Iris pigment epithelial cell (primary cell): ENCODE measurements at places on chromosomes 11 and 22.

GRCh38 chr11:65992056-65992455 lies 9.9 kb downstream of the EIF1AD start:
- DNase-seq, result no peak

- DNase-seq, result no peak
These were observed 305.9 kb upstream of the MTNR1B start for GRCh38 chr11:92663539-92663938.

DNA sequence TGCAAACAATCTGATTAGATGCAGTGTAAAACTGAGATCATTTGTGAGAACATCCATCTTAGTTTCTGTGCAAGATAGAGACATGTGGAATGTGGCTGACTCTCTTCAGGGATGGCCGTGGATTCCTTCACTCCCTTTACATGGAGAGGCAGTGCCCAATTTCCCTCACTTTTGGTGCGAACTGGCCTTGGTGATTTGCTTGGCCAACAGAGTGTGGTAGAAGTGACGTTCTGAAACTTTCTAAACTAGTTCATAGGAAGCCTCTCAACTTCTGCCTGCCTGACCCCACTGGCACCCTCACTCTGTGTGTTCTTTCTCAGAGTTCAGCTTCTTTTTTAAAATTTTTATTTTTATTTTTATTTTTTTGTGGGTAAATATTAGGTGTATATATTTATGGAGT lies 9.9 kb upstream of the SYT13 start:
- no peak for DNase-seq

DNA sequence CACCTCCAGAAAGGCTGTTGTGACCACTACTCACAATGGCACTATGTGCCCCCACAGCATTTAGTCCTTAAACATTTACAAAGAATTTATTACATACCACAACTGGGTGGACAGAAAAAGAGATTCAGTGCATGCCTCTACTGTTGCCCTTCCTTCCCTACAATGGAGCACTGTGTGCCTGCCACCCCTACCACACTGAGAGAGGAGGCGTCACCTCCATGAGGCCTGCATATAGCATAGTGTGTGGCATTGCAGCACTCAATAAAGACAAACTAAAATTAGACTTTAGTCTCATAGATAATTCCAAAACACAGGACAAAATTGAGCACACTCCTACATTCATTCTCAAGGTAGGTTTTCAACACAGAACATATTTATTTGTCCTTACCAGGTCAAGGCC lies 25.8 kb downstream of the THAP12 start:
- no peak for DNase-seq

DNA sequence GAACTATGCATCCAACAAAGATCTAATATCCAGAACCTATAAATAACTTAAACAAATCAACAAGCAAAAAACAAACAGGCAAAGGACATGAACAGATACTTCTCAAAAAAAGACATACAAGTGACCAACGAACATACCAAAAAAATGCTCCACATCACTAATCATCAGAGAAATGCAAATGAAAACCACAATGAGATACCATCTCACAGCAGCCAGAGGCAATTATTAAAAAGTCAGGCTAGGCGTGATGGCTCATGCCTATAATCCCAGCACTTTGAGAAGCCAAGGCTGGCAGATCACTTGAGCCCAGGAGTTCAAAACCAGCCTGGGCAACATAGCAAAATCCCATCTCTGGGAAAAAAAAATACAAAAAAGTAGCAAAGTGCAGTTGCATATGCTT lies 10.7 kb downstream of the SAA4 start:
- no peak for DNase-seq

DNA sequence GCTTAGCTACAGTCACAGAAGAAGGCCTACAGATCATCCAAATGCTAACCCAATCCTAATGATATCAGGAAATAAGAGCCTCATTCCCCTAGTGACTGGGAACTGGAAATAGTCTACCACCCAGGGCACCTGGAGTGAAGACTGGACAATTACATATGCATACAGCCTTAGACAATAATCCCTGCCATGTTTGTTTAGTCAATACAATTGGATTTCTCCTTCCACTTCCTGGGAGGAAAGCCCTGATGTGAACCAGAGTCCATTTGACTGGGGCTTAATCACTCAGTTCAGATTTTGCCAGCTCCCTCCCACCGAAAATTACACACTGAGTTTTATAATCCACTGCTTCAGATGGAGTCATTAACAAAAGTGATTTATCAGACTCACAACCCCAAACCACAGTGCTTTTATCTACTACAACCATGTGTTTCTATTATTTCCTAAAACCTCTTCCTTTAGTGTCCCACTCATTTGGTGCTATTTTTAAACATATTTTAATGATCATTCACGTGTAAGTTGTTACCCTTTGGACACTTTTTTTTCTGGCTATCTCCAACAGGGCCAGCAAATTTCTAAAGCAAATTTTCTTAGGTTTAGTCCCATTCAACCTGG lies 29.9 kb downstream of the CWF19L2 start:
- no peak for DNase-seq

DNA sequence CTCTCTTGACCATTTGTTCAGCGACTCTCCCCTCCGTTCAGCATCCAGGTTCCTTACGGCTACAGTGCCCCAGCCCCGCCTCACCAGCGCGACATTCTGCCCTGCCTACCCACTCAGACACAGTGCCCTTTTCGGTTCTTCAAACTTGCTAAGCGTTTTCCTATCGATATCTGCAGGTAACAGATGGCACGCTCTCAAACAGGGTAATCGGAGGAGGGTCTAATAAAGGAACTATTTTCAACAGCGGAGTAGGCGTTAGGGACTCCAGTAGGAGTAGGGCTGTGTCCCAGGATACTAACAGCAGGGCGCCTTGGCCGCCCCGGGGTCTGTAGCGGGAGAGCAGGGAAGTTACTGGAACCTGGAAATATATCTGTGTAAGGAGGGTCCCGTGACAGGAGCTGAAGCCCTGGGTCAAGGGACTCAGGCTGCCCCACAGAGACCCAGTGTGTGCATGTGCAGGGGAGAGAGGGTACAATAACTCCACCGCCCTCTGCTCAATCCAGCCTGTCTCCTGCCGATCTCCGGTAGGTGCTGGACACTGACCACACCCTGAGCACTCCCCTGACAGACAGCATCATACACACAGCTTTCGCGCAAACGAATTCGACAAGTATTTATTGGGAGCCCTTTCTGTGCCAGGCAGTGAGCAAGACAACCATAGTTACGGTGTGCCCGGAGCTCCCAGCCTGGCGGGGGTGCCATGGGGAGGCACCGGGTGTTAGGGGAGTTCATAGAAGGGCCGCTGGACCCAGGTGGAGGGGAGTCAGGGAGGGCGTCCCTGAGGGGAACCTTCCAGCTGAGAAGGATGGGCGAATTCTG lies 2.1 kb downstream of the KLHL35 start:
- DNase-seq, result no peak

- DNase-seq, result no peak
These were observed 1.6 kb upstream of the TSPAN18 start for GRCh38 chr11:44725016-44725685.

DNA sequence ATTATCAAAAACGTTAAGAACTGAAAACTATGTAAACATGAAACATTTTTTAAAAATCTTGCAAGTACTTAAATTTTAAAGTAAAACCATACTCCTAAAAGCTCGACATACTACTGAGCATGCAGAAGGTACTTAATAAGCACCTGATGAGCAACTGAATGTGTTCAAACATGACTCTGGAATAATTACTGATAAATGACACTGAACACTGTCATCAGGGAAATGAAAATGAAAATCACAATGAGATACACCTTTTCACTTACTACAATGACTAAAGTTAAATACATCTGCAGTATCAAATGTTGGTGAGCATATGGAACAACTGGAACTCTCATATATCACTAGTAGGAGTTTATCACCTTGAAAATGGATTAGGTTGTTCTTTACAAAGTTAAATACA lies 65.2 kb downstream of the PICALM start:
- DNase-seq, result no peak

GRCh38 chr22:27063841-27064240 lies 406.5 kb downstream of the MIAT start:
- no peak for DNase-seq

- peak; percentile 43 for DNase-seq
These were observed 5.7 kb downstream of the CDCA5 start for GRCh38 chr11:65078151-65078550.

- DNase-seq, result no peak
These were observed 72.6 kb downstream of the DEPDC5 start for GRCh38 chr22:31826443-31826842.

DNA sequence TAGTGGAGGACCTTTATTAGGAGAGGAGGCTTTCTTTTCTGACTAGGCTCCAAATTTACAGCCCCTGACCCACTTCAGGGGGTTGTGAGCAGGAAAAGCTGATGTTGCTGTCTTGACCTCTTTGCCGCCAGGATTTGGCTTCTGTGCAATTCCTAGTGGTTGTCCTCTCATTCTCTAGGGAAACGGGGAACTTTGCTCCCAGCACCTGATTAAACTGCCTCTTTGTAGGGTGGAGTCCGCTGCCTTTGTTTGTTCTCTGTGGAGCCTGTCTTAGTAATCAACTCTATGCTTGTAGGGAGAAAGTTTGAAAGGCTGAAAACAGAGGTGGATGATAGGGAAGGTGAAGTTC lies 16.3 kb downstream of the CTNND1 start:
- no peak for DNase-seq

DNA sequence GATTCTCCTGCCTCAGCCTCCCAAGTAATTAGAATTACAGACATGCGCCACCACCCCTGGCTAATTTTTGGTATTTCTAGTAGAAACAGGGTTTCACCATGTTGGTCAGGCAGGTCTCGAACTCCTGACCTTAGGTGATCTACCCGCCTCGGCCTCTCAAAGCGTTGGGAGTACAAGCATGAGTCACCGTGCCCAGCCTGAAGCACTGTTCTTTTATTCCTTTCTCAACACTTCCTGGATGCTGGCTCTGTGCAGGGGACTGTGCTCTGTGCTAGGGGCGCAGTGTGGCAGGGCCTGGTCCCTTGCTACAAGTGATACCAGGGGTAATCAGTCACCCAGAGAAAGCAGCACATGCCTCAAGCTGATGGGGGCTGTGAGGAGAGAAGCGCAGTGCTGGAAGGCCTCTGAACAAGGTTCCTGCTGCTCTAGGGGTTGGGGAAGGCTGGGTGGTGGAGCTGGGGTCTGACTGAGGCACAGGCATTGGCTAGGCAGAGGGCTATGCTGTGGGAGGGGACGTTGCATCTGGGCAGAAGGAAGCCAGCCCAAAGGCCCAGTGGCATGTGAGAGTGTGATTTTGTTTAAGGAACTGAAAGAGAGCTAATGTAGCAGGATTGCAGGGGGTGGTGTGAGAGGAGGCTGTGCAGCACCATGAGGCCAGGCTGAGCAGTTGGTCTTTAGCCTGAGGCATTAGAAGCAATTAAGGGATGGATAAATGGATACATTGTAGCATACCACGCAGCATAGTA lies 42.5 kb downstream of the CABIN1 start:
- peak; percentile 46 for DNase-seq

GRCh38 chr11:86047275-86047991 lies 21.5 kb downstream of the PICALM start:
- peak; percentile 68 for DNase-seq

- peak; percentile 69 for DNase-seq
These were observed 10.4 kb downstream of the PDHX start for GRCh38 chr11:34926831-34927132.

- peak; percentile 25 for DNase-seq
These were observed 69.2 kb upstream of the RRM1 start for GRCh38 chr11:4025248-4025966.

DNA sequence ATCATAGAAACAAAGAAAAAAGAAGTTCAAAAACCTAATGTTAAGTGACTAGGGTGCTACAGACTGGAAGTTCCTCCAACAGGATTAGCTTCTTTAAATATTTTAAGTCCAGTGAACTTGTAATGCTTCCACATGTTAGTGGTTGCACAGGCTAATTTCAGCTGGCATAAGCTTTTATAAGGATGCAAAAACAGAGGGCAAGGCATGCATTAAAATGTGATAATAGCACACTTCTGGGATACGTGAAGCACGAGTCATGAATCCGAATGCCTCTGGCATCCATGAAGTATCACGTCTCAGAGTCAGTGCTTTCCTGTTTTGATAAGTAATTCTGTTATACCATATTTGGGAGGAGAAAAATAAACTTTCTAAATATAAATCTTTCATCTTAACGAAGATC lies 106.8 kb downstream of the DCDC1 start:
- peak; percentile 2 for DNase-seq

GRCh38 chr11:132961453-132961852 lies 570.8 kb downstream of the OPCML start:
- DNase-seq, result no peak

DNA sequence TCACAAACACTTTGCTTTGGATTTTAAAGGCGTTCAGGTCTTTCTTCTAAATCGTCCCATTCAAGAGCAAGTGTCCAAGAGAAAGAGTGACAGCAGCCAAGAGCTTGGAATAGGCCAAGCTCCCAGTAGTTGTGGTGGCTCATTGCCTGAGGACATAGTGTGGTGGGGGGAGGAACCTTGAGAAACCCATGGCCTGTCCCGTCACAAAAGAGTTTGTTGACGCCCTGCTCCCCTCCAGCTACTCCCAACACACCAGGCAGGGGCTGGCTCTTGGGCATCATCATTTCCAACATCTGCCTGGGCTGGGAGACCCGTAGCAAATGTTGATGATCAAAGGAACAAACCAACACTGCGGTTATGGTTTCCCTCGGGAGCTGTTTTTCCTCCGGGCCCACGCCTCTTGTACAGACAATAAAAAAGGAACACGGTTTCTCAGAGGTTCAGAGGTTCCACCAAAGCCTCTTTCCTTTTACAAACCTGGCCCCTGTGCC lies 20.8 kb downstream of the FADS3 start:
- no peak for DNase-seq

DNA sequence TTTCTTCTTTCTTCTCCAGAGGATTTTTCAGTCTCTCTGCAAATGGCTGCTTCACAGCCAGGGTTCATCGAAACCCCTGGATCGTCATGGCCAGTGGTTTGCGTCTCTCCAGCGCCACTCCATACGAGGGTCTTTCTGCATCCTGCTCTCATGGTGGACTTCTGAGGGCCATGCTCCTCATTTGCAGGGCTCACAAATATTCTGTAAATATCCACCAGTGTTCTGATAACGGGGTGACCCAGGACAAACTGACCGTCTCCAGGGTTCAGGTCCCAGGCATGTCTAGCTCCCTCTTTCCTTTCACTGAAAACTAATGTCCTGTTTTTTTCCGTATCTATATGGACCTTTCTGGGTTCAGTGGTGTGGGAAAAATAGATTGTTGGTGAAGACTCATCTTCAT lies 15.7 kb upstream of the VPREB1 start:
- DNase-seq, result no peak

DNA sequence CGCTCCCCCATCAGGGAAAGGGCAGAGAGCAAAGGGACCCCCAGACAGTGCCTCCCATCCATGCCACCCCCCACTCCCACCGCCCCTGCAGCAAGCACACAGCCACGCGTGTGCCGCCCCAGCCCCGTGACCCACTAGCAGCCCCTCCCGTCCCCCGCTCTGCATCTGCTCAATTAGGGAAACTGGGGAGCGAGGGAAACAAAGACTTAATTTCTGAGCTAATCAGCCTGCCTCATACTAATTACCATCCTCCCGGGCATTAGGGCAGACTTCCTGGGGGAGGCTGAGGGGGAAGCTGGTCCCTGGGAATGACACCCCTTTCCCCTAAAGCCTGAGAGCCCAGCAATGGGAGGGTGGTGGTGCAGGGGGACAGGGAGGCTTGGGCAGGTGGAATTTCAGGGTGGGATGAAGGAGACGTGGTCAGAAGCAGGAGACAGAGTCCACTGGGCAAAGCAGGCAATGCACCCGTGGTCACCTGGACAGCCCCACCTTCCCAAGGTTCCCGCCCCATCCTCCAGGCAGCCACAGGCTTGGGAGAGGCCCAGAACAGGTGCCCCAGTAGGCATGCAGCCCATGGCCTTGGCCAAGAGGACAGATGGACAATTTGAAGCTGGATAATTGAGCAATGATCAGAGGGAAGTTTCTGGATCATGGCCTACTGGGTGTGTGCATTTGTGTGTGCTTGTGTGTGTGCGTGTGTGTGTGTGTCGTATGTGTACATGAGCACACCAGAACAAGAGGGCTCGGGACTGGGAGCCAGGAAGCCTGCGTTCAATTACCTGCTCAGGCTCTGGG lies 20.6 kb downstream of the ELFN2 start:
- DNase-seq, result no peak
